ENCODE measurements at places on chromosomes 13 and 19. TPM values are rescaled to one million over a fixed set of nuclear protein-coding genes. Genes with fewer than 3 reads are reported as not detected.

DNA sequence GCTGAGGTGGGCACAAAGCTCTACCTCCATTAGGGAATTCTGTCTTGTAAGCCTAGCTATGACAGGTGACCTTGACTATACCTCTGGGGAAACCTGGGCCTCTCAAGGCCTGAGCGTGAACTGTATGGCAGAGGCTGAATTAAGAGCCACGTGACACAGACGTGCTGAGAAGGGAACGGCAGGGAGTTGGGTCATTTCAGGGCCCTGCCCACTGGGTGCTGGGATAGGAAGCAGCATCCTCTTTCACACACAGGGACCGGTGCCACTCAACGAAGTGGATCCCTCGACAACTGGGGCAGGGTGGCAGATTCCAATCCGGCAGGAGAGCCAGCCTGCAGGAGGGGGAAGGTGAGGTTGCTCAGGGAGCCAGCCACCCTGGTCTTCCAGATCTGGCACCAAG lies 9.2 kb downstream of the ASF1B start:
- no peak overlapping the region for H3K4me3 ChIP-seq
- H3K27me3 ChIP-seq, result no peaks in the 10 kb centered on the region
- no peak overlapping the region for H3K27ac ChIP-seq
- DNase-seq, result no peak
- H3K4me1 ChIP-seq, result no peaks in the 10 kb centered on the region

GRCh38 chr13:24071423-24072075 lies 89.0 kb upstream of the SPATA13 start:
- H3K27me3 ChIP-seq, result no peaks in the 10 kb centered on the region
- no peak for DNase-seq
- H3K36me3 ChIP-seq, result no peaks in the 10 kb centered on the region
- H3K27ac ChIP-seq, result no peak overlapping the region

DNA sequence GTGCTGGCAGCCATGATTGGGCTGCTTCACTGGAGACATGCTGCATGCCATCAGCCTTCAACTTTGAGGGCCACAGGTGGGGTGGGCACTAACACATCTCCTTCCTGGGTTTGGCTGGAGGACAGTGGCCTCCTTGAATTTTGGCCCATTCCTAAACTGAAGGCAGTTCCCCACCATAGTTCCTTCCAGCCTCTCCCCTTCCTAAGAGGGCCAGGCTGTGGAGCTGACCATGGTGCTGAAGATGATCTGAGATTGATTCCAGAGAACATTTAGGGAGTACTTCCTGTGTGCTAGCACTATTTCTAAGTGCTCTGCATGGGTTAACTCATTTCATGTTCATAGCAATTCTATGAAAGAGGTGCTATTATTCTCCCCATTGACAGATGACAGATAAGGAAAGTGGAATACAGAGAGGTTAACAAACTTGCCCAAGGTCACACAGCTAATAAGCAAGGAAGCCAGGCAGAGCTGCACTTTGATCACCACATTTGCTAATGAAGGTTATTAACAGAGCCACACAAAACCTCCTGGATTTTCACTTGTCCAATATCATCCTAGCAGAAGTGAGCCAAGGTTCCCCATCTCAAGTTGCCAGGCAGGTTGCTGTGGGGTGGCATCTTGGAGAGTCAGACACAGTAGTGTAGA lies 175.3 kb downstream of the ZIC5 start:
- H3K4me1 ChIP-seq, result no peaks in the 10 kb centered on the region
- H3K36me3 ChIP-seq, result no peaks in the 10 kb centered on the region
- H3K27ac ChIP-seq, result no peak overlapping the region
- H3K4me3 ChIP-seq, result no peak overlapping the region
- peak; percentile 74 for DNase-seq
- peaks cover 7% of the 10 kb centered on the region for H3K27me3 ChIP-seq

DNA sequence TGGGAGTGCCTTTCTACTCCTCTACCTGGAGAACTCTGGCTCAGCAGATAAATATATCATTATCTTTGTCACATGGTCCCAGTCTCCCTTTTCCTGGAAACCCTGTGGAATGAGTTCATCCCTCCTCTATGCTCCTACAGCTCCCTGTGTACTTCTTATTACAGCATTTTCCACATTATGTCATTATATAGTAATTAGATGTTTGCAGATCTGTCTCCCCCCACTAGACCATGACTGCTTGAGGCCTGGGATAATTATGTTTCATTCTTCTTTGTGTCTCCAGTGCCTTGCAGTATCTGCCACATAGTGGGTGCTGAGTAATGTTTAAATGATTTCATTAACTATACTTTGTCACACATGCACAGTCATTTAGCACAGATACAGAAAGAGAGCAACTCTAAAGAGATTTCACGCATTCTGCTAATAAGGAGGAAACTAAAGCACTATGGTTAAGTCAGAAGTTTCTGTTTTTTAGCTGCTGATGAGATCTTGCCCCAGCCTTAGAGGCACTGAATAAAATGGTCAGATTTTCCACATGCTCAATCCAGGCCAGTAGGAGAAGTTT lies 66.1 kb upstream of the DIAPH3 start:
- peak overlapping the region; percentile 93 for H3K27ac ChIP-seq
- H3K27me3 ChIP-seq, result no peaks in the 10 kb centered on the region

HTR2A gene
- 0.83 TPM for total RNA-seq

KLHL1 gene
- not detected for total RNA-seq

MADCAM1 gene
- total RNA-seq, result 1.1 TPM

All from mesothelial cell of epicardium (in vitro differentiated cells).